T-cell (primary cell): ENCODE measurements at places on chromosomes 2 and 18.
A peak's percentile ranks its signal among the peaks of the same experiment; 100 is the strongest.

GRCh38 chr2:168217920-168218319, 29.5 kb downstream of the STK39 start:
- DNase-seq, result no peak

- no peak for DNase-seq
Measured at GRCh38 chr18:65352186-65352585, 398.6 kb upstream of the CDH7 start.

DNA sequence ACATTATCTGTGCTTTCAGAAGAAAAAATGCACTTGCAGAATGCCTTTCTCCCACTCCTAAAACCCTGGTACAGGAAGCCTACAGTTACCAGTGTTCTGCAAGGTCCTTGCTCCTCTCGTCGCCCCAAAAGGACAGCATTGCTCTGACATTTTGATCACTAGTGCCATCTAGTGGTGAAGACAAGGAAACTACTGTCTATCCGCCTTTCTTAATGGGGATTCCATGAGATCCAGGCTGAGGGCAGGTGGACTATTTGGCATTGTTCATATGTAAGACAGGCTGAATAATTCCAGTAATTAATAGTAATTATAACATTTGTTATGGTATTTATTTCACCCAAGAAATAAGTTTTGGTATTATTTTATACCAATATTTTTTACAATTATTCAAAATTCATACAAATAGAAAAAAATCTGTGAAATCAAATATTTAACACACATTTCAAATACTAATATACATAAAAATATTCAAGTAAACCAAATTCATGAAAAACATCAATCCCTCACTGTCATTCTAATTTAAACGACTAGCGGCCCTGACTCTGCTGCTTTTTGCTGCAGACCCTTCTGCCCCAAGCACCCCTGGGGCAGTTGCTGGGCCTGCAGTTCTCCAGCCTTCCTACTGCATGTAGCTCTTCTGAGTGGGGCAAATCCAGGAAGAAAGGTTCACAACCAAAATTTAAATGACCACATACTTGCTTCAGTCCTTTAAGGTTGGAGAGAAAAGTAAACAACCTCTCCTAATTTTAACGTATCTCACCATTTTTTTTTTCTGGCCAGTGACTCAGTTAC, 19.0 kb downstream of the TPGS2 start:
- no peak for DNase-seq

DNA sequence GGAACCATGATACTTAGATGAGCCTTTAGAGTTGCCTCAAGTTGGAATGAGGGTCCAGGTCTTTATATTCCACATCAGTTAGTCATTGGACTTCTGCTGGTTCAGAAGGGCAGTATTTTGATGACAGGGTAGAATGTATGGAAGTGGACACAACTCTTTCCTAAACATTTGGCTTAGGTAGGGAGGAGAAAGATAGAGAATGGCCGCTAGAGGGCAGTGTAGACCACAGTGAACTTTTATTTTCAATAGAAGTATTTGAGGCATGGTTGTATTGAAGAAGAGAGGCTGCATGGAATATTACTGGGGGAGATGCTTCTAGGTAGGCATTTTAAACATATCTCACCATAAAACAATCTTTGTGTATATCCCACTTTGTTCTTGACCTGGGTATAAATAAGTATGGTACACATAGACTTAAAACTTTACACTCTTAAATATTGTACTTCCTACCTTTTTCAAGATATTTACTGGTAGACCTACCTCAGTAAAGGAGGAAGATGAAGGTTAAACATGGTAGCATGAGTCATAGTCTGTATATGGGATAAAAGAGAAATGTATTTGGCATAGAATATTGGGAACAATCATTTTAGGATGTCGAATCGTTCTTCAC, 497.6 kb upstream of the FAM98A start:
- peak; percentile 11 for DNase-seq

DNA sequence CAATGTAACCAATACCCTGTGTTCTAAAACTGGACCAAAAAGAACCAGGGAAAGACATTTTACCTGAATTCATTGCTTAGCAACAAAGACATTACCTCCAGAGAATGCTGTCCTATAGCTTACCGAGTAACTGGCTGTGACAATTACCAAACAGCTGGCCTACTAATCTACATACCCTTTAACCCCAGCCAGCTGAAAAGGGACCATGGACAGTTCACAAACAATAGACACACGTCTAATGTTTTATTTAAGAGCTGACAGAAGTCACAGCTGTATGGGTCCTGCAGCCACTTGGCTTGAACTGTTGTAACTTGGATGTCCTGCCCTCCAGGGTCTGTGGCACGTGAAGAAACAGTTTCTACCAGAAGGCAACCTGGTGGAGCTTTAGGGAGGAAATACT, 130.1 kb upstream of the EFEMP1 start:
- no peak for DNase-seq

GRCh38 chr2:177602611-177603164, 210.1 kb downstream of the AGPS start:
- DNase-seq, result no peak
